LoVo (cell line): ENCODE measurements at places on chromosomes 2 and 18.

DNA sequence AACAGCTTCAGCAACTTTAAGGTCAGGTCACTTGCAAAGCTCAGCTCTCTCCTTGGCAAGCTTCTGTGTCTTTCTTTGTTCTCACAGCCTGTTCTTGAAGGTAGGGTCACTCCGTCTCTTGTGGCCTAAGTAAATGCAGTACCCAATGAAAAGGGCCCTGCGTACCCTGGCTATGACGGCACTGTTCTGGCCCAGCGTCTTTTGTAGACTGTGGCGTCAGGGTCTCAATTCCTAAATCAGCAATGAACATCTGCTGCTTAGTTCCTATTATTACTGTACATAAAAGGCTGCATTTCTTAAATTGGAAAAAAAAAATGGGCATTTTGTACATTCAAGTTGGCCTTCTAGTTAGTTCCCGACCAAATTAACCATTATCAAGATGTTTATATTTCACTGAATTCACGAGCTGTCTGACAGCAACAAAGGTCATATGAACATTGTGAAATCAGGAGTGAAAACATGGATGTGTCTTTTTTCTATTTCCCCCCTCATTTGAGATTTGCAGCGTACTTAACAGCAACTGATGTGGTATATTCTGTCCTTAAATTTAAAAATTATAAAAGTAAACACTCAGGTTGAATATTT, 17.0 kb upstream of the MTCL1 start:
- no peak for DNase-seq

DNA sequence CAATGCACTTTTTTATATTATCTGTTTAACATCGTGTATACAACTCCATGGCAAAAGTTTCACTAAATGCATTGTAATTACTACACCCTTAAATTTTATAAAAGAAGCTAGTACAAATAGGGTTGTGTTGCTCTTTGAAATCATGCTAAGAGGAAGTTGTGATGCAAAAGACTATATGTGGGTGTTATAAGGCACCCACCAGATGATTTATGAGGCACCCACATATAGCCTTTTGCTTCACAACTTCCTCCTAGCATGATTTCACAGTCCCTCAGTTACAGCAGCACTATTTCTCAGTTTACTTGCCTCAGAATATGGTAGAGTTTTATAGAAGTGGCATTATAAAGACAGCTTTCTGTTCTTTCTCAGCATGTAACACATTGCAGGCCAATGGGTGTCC, 277.3 kb upstream of the DOK6 start:
- DNase-seq = no peak

GRCh38 chr2:160063271-160063670, 856 bp upstream of the PLA2R1 start:
- no peak for DNase-seq

- DNase-seq = no peak
These were observed 2.0 kb downstream of the OTOF start for GRCh38 chr2:26475832-26476501.

- no peak for DNase-seq
These were observed 125.8 kb downstream of the LAMA3 start for GRCh38 chr18:23814991-23815614.

DNA sequence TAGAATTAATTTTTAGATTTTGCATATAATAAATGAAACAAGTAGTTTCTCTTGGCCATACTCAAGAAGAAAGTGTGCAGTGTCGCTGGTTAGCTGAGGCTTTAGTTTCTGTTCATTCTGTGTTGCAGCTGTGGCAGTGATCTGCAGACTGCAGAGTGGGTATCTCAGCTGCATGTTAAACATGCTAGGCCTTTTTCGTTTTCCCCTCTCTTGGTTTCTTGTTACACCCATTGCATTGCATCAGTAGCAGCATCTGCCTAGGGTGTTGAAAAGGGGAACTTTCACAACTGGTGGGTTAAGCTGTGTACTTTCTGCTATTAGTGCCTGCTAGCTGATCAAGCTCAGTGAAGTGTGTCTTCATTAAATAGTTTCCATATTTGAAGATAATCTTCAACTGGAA, 51.3 kb downstream of the ACSL3 start:
- DNase-seq = no peak

GRCh38 chr2:42495611-42496010, 1.8 kb upstream of the KCNG3 start:
- DNase-seq = no peak

DNA sequence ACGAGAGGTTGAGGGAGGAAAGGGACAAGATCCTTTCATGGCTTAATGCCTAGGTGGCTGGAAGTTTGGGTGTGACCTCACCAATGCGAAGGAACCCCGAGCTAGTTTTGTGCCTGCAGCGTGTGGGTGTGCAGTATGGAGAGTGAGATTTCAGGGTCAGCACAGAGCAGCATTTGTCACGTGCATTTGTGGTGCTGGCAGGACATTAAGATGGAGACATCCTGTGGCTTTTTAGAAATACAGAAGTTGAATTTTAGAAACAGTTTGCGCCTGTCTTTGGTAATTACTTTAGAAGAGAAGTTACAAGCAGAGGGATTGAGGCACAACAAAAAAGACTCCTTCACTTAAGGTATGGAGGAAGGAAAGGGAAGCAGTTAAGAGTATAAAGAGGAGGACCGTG, 258.2 kb upstream of the THUMPD2 start:
- no peak for DNase-seq
